ENCODE measurements at places on chromosomes 7 and 10.

DNA sequence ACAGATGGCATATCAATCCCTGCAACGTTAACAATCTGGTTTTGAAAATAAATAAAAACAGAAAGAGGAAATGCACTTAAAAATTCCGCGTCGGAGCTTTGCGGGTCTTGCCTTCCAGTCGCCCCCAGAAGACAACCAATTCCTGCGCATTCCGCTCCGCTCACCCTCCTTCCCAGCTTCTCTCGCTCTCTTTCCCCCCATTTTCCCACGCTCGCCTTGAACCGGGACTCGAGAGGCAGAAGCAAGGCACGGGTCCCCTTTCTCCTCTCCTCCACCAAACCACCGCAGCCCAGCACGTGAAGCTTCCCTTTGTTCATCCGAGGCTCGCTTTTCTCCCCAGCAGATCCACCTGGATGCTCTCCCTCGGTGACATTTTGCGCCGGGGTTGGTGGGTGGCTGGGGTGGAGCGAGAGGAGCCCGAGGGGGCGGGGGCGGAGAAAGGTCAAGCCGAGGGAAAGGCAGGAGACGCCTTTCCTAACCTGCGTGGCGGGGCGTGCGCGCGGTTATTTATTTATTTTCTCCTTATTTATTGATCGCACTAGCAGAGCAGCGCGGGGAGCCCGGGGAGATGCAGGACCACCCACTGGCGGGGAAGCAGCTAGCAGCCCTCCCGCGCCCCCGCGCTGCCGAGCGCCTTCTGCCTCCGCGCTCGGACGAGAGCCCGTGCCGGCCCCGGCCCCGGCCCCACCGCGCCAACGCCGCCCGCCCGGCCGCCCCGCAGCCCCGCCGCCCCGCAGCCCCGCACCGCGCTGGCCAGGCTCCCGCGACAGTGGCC is at the start of gene KCND2:
KCND2 (plus strand) TSS at position 475 of the 775 bp plus-strand sequence.
- no peak for DNase-seq

- no peak for DNase-seq
Observed at GRCh38 chr10:30488316-30488715, 54.3 kb downstream of the MAP3K8 start.

DNA sequence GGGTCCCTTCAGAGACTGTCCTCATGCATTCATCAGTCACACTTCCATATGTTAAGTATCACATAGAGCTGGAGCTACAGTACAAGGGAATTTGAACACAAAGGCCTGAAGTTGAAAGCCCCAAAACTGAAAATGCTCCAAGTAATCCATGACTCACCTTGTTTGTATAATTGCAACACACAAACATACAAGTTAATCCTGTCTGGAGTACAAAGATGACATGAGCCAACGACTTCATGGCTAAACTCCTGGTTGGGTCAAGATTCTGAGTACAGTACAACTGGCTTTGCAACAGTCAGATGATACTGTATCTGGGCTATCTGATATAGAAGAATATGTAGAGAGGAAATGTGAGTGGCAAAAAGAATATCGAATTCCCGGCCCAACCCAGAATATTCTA is 73.1 kb upstream of the AASS start:
- no peak for DNase-seq

DNA sequence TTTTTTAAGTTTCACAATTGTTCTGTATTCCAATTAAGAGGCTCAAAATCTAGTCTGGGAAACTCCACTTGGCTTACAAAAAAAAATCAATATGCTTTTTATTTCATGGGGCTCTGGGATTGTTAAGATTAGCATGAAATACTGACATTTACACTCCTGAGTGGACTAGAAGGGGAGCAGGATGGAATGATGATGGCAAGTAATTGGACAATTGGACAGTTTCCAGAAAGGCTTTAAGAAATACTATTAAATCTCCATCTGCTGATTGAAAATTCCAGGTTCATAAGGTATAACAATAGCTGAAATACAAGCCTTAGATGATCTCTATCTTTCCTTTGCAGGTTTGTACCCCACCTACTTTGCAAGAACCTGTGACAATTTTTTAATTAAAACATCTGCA is 184.4 kb downstream of the LRRTM3 start:
- no peak for DNase-seq

GRCh38 chr7:23357190-23358093 is 58.3 kb downstream of the MALSU1 start:
- no peak for DNase-seq
